Dermis microvascular lymphatic vessel endothelial cell (primary cell): ENCODE measurements at places on chromosomes 7 and 10. TPM values are rescaled to one million over a fixed set of nuclear protein-coding genes. Genes with fewer than 3 reads are reported as not detected.

The PON1 gene
- total RNA-seq = not detected in 2 replicates

The PTPN12 gene
- 37.1 and 69.5 TPM in 2 replicates for total RNA-seq

The DNAJC1 gene
- 19.0 and 33.9 TPM in 2 replicates for total RNA-seq

The TFR2 gene
- 0.13 and 0.26 TPM in 2 replicates for total RNA-seq

The SLC29A3 gene
- 1.8 and 2.7 TPM in 2 replicates for total RNA-seq

- no peak for DNase-seq
Observed at GRCh38 chr7:96205665-96206064, 116.2 kb downstream of the SLC25A13 start.

DNA sequence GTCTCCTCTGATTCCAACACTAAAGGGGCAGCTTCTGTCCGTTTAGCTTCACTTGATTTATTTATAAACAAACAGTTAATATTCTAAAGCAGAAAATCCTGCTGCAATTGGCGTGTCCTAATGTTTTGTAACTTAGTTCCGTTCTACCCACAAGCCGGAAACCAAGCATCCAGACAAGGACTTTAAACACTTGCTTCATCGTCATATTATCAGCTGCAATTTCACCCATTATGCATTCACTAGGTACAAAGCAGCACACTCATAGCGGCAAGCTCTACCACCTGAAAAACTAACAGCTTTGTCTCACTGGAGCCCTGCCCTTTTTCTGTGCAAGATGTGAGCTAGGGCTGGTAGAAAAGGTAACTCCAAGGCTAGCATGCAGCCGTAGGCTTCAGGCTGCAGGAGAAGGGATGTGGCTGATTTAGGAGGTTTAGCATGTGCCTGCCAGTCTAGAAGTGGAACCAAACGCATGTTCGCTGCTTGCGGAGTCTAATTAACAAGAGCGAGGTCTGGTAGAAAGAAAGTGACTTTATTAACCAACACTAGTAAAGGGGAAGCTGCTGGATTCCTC lies 43.7 kb upstream of the BPGM start:
- DNase-seq = no peak

- DNase-seq = no peak
Observed at GRCh38 chr10:71857934-71858890, 7.2 kb upstream of the PSAP start.

DNA sequence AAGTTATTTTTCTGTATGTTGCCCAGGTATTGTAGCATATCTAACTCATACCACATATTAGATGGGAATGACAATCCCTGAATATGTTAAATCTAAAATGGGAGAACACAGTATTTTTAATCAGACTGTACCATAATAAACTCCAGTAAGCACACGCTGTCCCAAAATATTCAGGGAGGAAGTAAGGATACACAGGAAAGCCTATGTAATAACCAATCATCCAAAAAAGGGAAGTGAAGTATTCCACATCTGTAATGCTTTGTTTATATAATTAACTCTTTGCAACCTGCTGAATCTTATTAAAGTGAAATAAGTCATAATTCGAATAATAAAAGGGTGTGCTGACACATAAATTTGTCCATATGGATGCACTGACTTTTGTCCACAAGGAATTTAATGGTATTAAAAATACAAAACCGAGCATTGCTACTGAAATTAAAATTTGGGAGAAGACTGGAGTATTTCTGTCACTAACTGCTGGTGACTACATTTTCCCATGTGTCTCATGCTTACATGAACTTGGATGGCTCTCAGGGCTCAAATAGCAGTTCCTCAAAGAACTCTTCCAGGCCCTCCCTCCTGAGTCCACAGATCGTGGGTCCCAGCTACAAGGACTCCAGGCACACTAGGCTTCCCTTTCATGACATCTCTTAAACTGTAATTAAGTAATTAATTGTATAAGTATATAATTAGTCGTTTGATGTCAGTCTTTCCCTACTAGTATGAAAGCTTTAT lies 120.6 kb downstream of the NEBL start:
- DNase-seq = no peak

DNA sequence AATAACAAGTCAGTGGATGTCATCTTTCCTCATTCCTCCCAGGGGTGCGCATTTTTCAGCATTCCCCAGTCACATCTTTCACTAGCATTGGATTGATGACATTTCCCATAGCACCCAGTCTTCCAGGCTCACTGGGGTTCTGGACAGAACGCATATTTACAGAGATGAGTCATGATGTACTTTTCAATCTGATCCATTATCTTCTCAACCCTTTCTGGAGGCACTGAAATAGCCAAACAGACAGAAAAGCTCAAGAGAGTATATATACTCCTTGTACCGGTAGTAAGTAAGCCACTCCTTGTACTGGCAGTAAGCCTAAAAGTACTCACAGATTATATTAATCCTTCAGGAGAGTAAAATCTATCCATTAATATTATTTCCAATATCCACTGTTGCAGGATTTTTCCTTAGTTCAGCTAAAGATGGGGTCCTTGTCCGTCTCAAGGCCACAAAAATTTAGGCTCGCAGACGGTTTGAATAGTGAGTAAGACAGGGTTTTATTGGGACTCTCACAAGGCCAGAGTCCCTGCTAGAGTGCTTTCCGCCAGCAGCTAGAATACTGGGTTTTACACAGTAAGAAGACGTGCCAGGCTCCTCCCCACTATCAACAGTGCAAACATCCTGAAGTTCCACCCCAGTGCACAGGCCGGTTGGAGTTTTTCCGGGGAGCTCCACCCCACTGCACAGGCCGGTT lies 60.8 kb downstream of the MDH2 start:
- DNase-seq = no peak

DNA sequence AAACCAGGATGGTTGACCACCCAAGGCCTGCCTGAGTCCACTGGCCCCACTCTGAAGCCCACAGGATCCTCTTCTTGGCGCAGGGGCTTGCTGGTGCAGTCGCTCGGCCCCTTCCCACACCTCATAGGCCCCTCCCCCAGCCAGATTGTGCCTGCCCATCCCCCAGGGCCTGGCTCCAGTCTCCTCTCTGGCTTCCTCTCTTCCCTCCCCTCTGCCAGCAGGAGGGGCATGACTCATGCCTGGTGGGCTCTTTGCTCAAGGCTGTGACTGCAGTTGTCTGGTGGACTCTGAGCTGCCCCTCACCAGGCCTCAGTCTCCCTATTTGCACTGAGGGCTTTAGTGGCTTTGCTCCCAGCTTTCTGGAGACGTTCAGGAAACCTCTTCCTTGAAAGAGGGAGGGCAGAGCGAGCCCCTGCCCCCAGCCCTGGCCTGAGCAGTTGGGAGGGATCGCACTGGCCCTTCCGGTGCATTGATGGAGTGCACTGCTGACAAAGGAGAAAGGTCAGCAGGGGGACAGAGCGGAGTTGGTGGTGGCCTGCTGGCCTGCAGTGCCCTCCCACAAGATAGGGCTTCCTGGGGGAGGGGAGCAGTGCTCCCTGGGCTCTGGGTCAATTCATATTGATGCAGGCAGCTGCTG lies 60.7 kb downstream of the ZMIZ1 start:
- DNase-seq = peak; percentile 76

DNA sequence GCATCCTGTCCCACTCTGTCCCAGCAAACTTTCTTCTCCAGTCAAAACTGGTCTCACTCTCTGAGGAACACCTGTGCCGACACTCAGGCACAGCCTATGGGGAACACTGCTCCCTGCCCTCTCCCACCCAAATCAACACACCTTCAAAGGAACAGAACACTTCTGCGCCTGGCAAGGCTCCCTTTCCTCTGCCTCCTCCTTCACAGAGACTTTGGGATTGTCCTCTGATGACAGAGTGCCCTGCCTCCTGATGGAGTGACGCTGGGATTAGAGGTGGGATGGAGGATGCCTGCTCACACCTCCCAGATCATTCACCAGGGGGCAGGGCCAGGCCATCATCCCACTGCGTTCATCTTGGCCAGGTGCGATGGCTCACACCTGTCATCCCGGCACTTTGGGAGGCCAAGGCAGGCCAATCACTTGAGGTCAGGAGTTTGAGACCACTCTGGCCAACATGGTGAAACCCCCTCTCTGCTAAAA lies 26.5 kb downstream of the KLF6 start:
- no peak for DNase-seq

DNA sequence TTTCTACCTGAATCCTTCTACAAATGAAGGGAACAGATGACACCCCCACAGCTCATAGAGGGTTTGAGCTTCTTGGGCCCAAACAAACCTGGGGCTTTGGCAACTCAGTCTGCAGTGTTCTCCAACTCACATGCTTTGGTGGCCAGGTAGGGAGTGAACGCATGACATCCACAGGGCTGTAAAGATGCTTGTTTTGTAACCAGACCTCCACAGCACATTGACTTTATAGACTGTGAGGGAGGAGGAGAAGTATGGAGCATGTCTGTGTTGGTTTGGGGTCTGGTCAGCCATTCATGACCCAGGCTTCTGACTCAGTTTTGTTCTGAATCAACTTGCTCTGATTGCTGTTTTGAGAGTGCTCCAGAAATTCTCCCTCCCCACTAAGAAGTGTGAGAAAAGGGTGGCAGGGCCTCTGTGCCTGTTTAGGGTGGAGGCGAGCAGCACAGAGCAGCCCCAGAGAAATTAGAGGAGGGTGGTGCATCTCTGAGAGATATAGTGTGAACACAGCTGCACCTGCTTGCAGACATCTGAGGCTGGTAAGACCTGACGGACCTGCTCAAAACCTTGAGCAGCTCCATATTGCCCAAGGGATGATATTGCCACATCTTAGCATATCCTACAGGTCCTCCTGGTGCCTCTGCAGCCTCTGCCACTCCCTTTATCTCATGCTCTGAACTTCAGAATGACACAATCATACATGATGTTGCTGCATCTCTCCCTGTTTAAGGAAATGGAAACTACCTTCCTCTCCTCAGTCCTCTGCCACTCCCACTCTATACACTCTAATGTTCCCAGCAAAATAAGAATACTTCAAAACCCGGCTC lies 287.7 kb downstream of the ABCA13 start:
- DNase-seq = no peak

- no peak for DNase-seq
Observed at GRCh38 chr7:134637934-134638719, 8.5 kb upstream of the BPGM start.

DNA sequence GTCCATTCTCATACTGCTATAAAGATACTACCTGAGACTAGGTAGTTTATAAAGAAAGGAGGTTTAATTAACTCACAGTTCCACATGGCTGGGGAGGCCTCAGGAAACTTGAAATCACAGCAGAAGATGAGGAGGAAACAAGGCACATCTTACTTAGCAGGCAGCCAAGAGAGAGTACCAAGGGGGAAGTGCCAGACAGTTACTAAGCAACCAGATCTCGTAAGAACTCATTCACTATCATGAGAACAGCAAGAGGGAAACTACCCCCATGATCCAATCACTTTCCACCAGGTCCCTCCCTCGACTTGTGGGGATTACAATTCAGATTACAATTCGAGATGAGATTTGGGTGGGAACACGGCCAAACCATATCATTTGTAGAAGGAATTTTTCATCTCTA lies 36.3 kb downstream of the NHLRC2 start:
- DNase-seq = no peak

GRCh38 chr7:18292584-18292983 lies 203.0 kb upstream of the HDAC9 start:
- no peak for DNase-seq

DNA sequence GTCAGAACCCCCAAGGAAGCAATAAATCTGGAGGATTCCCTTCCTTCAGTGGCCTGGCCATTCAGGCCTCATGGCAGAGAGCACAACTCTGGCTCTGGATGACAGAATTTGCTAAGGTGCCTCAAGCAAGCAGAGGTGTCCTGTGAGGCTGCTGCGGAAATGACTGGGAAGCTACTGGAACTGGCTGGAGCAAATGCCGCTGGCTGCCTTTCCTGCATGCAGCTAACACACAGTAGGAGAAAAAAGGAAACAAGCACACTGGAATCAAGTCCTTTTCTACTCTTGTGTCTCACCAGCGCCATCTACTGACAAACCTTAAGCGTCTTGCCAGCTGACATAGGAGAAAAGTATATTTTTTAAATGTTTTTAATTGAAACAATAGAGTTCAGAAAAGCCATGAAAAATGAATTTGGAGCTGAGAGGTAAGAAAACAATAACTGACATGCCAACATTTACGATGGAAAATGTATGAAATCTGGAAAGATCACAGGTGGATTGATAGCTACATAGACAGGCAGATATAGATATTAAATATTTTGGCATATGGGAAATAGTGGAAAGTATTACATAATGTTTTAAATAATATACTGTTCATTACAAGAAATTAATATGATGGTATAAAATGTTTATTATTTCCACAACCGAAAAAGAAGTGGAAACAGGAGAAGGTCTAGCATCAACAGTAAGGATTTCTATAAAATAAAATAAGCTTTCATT lies 951.6 kb downstream of the ANKRD7 start:
- peak; percentile 23 for DNase-seq

DNA sequence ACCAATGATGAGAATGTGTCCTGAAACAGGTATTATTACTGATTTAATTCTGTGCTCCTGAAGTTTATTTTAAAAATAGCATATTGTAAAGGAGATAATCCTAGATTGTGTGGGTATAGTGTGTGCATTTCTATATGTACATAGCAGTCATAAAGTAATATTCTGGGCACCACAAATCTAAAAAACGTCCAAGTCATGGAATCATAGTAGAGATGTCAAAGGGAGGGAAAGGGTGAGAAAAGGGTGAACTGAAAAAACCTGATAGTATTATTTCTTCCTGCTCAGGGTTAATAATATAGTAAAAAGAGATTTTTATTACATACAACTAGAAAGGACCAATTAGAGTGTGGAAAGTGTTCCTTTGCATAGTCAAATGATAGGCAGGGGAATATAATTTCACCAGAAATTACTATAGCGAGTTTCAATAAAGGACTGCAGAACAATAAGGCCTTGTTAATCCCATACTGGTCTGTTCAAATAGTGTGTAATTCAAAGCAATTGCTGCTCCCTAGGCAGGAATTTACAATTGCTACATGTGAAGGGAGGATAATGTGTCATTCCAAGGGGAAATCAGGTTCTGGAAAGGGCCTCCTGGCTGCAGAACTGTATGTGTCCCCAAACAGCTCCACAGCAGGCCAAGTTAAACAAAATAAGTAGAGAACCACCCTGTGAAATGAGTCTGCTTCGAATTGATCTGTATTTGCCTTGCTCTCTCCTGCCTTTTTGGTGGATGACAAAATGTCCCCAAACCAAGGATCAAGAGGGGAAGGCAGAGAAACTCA lies 42.5 kb upstream of the KMT2E start:
- peak; percentile 85 for DNase-seq

GRCh38 chr7:151735186-151735850 lies 141.6 kb downstream of the PRKAG2 start:
- peak; percentile 32 for DNase-seq

- DNase-seq = peak; percentile 76
Observed at GRCh38 chr10:132588301-132589013, 50.9 kb downstream of the INPP5A start.

DNA sequence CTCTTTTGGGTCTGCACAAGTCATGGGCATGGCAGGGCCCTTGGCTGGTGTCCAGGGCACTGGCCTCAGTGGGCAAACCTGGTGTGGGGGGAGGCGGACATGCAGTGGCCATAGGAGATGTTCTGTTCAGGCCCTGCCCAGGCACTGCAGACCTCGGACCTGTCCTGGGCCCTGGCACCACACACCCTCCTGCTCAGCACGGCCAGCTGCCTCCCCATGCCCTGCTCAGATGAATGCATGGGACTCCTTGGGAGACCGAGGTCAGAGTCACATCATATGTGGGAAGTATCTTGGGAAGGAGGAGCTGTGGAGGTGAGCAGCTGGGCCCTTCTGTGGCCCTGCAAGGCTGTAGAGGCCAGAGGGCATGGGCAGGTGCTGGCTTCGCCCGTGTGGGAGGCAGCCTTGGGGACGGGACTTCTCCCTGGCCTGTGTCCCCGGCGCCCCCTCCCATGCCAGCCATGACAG lies 130.8 kb downstream of the VIPR2 start:
- no peak for DNase-seq

GRCh38 chr7:822692-823276 lies 9.5 kb upstream of the SUN1 start:
- no peak for DNase-seq

- no peak for DNase-seq
Observed at GRCh38 chr10:2284071-2284470, 546.7 kb upstream of the ADARB2 start.
